ENCODE measurements at places on chromosomes 7 and 10. TPM values are rescaled to one million over a fixed set of nuclear protein-coding genes. Genes with fewer than 3 reads are reported as not detected.
A peak's percentile ranks its signal among the peaks of the same experiment; 100 is the strongest.

DNA sequence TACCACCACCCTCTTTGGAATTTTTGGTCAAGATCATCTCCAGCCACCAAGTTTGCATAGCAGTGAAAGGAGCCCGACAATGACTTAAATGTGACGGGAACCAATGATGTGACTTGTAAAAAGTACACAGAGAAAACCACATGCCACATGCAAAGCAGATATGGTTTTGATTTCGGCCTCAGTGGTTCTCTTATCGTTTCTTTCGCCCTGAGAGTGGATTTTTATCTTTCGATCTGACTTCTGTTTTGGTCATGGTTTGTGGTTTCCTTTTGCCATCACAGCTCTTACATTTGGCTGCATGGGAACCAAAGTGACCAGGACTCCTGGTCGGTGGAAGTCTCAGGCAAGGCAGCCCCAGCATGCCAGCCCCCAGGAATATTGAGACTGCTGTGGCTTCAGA is 31.5 kb downstream of the TCF7L2 start:
- ATAC-seq = no peak

DNA sequence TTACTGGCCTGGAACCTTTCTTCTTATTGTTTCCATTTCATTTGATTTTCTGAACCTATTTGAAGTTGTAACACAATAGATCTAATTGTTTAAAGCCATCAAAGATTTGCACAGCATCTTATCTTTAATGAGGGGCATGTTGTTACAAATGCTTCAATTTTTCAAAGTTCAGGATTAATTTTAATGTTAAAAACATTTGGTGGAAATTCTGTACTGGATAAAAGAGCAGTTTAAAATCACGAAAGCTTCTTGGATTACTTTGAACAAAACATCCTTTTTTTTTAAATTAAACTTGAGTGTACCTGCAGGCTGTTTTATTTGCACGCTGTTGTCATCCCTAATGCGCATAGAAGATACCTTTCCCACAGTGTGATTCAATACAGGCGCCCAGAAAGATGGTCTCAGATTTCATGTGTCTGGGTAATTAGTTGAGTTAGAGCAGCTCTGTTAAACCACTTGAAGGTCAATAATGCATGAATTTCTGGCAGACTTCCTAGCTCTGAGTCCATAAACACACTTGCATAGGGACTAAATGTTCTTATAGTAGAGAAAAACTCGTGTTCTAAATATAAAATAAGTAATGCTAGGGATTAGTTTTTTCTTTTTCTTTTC is 29.3 kb upstream of the DDX50 start:
- ATAC-seq = peak; percentile 58

DNA sequence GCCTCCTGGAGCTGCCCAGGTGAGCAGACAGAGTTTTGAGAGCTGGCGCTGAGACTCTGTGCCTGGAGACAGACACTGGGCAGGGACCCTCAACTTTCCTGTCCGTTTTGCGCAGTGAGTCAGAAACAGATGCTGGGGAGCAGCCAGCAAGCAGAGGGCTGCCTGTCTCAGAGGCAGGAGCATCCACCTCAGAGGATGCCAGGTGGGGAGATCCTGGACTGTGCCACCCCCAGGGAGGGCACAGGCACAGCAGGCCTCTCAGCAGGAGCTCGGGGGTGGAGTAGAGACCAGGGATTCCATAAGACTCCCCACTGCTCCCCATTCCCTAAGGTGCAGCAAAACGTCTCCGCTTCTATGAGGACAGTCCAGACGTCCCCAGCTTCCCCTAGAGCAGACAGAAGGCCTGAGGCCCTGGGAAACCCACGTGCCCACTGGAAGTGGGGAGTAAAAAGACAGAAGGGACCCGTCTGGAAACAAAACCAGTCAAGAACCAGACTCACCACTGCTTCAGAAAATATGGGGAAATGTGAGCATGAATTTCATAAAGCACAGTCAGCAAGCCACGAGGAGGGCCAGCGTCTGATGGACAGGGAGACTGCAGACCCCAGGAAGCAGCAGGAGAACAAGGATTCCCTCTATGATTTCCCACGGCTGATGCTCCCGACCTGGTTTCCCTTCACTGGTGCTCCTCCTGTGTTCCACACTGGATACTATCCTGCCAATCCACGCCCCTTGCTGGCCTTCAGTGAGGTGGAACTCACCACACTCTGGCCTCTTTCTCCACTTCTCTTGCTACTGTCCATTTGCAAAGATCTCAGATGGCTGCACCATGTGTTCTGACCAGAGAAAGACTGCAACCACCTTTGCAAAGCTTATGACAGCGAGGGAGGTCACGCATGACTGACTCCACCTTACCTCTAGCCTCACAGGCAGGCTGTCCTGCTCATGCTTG is 151.3 kb upstream of the FAM20C start:
- peak; percentile 14 for ATAC-seq

DNA sequence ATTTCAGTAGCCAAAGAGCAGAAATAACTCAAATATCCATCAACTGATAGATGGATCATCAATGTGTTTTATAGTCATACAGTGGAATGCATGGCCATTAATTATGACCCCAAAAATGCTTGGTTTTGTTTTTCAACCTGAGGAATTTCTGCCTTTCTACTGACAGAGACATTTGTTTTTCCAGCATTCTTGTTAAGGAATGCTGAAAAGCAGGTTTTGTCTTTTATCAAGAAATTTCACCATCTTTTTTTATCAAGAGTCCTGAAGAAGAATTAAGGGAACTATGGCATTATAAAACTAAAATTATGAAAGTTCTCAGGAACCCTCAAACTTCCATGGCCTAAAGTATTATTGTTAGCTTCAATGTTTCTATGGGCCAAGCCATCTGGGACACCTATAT is 153.4 kb upstream of the THSD7A start:
- no peak for ATAC-seq

The MKRN1 gene
- total RNA-seq = 112 TPM

- no peak for ATAC-seq
These were observed 6.7 kb downstream of the COL1A2 start for GRCh38 chr7:94401428-94401814.

DNA sequence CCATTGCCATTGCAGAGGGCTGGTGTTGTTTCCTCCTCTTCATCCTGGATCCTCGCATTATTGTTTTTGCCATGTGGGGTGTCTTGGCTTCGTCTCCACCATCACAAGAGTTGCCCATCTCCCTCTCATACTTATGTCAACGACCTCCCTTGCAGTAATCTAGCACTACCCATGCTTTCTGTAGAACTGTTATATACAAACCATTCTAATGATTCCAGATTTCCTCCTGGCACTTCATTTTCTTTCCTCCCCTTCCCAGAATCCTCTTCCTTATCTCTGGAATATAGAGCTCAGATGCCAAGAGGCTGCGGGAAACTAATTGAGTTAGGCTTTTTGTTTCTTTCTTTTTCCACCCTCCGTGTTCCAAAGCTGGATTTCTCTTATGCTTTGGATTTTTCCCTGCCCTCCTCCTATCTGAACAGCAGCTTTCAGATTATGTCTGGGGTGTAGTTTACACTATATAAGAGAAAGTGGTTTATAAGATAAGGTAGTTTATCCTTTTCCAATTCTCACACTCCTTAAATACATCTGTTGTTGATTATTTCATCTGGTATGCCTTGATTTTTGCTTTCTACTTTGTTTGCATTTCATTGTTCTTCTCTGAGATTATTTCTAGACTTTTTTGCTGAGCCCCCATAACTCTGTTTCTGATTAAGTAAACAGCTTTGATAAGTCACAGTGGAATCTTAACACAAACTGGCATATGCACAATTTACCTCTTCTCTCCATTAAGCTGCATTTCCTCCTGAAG is 264.1 kb downstream of the BICC1 start:
- ATAC-seq = no peak

Data from motor neuron (in vitro differentiated cells).